ENCODE measurements at places on chromosomes 6 and 20.

DNA sequence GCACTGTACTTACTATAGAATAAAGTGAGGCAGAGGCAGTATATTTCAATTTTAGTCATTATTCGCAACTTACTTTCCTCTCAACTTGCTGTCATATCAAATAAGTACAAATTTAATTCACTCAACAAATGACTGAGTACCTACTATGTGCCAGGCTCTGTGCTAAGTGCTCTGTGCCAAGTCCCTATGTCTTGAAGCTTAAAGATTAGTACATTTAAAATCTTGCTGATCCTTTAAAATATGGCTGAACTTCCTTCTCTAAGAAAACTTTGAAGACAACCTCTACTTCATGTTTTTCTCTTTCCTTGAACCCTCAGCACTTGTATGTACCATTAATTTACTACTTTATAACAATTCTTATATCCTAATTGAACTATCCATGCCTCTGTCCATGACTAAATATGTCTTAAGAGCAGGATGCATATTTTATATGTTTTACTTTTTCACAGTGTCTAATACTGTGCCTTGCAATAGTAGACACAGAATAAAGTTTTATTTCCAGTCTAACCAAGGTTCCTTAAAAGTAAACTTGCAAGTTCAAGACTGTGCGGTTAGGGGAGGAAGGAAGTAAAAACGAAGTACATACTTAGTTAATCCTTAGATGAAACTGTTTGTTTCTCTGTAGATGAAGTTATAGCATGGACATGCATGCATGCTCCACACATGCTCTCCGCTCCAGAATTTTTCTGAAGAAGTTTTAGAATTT lies 10.0 kb upstream of the LATS1 start:
- peak; percentile 48 for DNase-seq

DNA sequence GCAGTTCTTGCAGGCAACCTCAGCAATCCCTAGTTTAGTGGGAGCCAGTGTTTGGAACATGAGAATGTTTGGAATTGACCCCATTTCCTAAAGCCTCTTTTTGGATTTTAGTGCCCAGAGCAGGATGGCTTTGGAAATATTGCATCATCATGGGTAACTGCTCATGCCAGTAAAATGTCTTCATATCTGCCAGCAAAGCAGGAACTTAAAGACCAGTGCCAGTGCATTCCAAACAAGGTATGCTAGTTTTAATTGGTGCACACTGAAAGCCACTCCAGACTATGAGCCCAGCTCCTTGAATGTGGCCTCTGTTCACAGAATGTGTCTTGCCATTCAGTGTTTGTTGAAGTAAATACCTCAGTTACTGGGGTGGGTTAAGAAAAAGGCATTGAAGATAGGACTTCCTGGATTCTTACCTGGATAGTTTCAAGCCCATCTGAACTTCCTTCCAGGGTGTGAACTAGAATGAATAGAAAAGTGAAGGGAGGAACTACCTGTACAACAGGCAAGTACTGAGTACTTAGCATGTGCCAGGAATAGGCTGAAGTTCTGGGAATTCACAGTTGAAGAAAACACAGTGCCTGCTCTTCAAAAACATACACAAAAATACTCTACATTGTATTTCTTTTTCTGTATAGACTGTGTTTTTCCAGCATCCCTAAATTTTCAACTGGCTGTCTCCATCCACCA lies 70.5 kb downstream of the COL19A1 start:
- no peak for DNase-seq

- DNase-seq: no peak
Measured at GRCh38 chr6:31979238-31979898, 2.5 kb upstream of the C4A start.

GRCh38 chr6:10582774-10583508 lies 61.8 kb downstream of the GCNT2 start:
- no peak for DNase-seq

GRCh38 chr20:37475252-37475651 lies 45.8 kb upstream of the NNAT start:
- no peak for DNase-seq

Measured in CD14-positive monocyte (primary cell).